H9 (cell line): ENCODE measurements at places on chromosomes 11 and 22. TPM values are rescaled to one million over a fixed set of nuclear protein-coding genes. Genes with fewer than 3 reads are reported as not detected.

Gene RASL10A
- 0.90 and 0.92 TPM in 2 replicates for total RNA-seq

Gene FGF19
- total RNA-seq = 7.4 and 7.7 TPM in 2 replicates

Gene DYNC2H1
- total RNA-seq = 10.5 and 13.2 TPM in 2 replicates

Gene PRR5L
- total RNA-seq = 4.1 and 5.6 TPM in 2 replicates

Gene OR4A16
- not detected in 2 replicates for total RNA-seq
